ENCODE measurements at places on chromosomes 16 and 17.
A peak's percentile ranks its signal among the peaks of the same experiment; 100 is the strongest.

DNA sequence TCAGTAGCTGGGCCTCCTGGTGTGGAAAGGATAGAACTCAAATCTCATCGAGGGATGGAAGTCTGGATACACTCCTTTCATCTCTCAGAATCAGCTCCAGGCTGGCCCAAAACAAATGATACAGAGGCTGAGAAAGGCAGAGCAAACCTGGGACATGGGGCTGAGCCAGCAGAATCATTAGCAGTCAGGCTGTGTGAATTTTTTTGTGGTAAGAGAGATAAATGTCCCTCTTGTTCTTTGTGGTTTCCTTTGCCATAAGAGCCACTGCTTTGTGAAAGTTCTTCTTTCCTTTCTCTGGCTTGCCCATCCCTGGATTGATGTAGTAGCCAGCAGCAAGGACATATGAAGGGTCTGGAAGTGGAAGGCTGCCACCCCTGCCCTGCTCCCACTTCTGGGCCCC, 146.2 kb downstream of the CDH13 start:
- DNase-seq: no peak

- DNase-seq: peak; percentile 8
Observed at GRCh38 chr17:29929006-29929532, 959 bp downstream of the SSH2 start.

- DNase-seq: no peak
Observed at GRCh38 chr17:48973806-48974205, 5.4 kb upstream of the GIP start.

DNA sequence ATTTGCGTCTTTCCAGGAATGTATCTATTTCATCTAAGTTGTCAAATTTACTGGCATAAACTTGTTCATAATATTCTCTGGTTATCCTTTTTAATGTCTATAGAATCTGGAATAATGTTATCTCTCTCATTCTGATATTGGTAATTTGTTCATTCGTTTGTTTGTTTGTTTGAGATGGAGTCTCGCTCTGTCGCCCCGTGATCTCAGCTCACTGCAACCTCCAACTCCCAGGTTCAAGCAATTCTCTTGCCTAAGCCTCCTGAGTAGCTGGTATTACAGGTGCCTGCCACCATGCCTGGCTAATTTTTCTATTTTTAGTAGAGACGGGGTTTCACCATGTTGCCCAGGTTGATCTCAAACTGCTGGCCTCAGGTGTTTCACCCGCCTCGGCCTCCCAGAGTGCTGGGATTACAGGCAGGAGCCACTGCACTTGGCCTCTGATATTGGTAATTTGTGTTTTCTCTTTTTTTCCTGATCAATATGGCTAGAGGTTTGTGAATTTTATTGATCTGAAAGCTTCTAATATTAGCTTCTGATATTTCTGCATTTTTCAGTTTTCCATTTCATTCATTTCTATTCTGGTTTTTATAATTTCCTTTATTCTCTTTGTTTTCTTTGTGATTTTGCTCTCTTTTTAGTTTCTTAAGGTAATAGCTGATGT, 59.5 kb downstream of the RBBP6 start:
- DNase-seq: no peak

GRCh38 chr17:45907750-45908395, 13.5 kb downstream of the MAPT start:
- DNase-seq: no peak

DNA sequence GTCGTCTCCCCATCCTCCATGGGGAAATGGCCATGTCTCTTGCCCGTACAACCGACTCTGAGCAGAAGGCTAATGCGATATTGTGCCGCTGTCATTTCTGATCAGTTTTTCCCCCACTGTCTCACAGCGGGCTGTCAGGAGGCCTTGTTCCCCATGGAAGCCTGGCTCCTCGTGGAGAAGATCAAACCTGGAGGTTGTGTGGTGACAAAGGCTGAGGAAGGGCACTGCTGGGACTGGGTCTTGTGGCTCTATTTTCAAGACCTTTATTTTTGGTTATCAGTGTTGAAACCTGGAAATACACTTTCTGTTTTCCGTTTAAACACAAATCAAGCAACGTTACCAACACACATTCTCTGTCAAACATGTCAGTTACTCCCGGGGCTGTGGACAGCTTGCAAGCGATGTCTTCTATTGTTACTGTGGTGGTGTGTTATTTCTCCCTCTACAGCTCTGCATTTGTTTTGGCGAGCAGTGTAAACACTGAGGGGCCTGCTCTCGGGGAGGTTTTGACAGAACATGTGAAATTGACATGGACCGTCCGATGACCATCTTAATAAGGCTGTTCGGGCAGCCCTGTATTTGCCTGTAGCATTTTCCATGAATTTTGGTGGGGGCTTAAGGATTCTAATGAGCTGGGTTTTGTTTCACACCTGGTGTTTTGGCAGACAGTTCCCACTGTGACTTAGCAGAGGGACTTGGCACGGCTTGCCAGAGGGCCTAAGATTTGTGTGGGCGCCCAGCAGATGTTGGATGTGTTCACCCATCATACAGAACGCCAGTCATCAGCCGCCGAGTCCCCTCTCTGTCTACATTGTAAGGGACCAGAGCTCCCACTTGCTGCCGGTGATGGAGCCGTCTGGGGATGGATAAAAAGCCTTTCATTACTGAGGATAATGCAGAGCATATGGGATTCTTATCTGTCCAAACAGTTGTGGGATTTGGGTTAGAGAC, 12.5 kb downstream of the RBFOX1 start:
- DNase-seq: no peak

DNA sequence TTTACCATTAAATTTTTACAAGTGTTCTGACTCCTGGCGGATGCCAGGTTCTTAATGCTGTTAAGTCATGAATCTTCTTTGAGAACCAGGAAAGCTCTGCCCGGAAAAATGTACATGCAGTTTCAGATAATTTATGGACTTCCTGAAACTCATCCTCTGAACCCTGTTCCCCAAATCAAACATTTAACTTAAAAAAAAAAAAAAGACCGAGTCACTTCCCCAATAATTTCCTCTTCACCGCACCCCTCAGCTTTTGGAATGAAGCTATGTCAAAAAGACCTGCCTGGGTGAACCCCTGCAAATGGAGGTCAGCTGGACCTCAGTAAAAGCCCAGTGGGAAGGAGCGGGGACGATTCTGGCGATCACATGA, 15.0 kb downstream of the ZNF232 start:
- DNase-seq: no peak

DNA sequence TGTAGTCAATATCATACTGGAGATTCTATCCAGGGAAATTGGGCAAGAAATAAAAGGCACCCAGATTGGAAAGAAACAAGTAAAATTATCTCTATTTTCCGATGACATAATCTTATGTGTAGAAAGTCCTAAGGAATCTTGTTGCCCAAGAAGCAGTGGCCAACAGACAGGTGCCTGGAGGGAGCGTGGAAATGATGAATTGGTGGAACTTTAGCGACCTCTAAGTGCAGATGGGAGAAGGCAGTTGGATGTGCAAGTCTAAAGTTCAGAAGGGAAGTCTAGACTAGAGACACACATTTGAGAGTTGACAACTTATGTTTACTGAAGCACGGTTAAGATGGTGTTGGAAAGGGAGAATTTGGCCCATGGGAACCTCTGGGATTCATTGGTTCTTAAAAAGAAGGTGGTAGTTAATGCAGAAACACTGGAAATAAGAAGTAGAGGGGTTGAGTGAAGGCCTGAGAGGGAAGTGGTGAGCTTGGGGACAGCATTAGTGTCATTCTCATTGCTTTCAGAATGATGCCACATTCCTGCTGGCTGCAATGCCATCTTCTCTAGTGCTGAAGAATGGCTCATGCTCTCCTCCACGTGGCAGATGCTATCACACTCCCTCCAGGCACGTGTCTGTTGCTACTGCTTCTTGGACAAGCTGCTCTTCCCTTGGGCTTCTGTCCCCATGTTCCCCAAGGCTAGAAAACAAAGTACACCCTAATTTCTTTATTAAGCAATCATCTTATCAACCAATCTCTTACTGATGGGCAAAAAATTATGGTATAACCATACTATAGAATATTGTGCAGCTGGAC, 24.0 kb downstream of the TAT start:
- no peak for DNase-seq

- no peak for DNase-seq
Observed at GRCh38 chr17:75459590-75460267, 3.3 kb downstream of the TMEM94 start.

GRCh38 chr17:35717475-35717874, 14.0 kb upstream of the RASL10B start:
- DNase-seq: no peak

DNA sequence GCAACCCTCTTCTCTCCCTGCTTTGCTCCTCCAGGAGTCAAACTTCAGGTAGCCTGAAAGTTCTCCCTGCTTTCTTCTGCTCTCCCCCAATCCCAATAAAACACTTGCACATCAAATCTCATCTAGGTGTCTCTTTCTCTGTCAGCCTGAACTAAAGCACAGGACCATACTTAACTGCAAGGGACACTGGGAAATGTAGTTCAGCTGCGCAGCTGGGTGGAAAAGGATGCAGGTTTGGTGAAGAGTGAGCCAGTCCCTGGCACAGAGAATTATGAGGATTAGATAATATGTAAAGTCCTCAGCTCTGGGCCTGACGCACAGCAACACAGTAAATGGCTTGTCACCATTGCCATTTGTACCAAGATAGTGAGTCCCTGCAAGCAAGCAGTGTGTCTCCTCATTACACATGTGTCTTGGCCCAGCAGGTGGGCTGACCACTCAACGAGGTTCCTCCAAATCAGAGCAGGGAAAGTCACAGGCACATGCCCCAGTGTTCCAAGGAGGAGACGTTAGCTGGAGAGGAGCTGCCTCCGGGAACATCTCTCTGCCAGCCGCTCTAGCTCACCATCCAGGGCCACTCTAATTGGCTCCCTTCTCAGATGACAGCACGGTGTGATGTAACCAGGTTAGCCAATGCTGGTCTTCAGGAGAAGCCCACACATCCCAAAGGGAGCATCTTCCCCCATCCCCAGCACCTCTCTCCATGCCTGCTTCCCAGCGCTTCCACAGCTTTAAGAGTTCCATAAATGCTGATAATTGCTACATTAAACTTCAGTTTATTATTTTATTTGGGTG, 29.7 kb upstream of the IRX3 start:
- no peak for DNase-seq

DNA sequence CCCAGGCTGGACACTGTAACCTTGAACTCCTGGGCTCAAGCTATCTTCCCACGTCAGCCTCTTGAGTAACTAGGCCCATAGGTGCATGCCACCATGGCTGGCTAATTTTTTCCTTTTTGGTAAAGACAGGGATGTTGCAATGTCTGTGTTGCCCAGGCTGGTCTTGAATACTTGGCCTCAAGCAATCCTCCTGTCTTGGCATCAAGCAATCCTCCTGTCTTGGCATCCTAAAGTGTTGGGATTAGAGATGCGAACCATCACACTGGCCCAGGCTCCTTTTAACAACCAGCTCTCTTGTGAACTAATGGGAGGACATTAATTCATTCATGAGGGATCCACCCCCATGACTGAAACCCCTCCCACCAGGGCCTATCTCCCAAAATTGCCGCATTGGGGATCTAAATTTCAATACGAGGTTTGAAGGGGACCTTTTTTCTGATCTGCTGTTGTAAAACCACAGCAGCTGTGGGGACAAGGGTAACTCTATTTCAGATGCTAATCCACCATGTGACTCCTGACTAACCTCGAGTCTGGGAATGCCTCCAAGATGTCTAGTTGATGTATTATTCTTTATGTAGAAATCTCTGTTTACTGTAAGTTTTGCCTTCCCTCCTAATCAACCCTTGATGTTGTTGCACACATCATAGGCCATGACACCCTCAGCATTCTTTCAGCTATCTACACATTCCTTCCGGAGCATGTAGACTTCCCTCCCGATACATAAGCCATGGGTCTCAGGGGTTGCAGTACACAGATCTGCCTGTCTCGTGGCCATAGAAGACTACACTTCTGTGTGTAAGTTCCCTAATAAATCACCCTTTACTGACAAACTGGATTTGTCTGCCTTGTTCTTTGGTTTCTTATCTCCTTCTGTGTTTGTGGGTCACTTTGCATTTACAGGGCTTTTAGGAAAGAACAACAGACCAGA, 37.6 kb downstream of the RNF112 start:
- no peak for DNase-seq

- no peak for DNase-seq
Observed at GRCh38 chr17:29383686-29384085, 6.5 kb upstream of the TAOK1 start.

- DNase-seq: peak; percentile 54
Observed at GRCh38 chr17:45050481-45051059, 862 bp downstream of the DCAKD start.

DNA sequence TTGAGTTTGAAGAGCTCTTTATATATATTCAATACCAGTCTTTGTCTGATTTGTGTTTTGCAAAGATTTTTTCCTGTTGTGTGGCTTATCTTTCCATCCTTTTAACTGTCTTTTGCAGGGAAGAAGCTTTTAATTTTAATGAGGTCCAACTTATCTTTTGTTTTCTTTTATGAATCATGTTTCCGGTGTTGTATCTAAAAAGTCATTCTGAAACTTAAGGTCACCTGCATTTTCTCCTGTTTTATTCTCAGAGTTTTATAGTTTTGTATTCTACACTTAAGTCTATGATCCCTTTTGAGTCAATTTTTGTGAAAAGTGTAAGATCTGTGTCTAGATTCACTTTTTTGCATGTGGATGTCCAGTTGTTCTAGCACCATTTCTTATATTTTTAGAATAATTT, 24.6 kb upstream of the COX10 start:
- DNase-seq: no peak

GRCh38 chr17:38897671-38898290, 27.6 kb upstream of the LASP1NB start:
- DNase-seq: no peak

DNA sequence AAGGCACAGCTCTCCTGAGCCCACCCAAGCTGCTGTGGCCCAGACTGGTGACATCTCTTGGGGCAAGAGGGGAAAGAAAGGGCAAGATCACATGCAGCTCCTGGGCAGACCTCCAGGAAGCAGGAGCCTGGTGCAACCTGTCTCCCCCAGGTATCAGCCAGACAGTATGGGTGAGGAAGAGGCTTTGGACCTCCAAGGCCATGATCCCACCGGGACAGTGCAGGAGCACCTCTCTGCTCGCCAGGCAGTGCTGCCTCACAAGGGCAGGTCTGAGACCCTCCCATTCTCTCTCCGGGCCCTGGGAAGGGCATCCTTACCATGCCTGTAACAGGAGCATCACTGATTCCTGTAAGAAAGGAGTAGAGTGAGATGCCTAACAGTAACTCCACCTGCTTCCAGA, 25.6 kb upstream of the COG7 start:
- DNase-seq: no peak

DNA sequence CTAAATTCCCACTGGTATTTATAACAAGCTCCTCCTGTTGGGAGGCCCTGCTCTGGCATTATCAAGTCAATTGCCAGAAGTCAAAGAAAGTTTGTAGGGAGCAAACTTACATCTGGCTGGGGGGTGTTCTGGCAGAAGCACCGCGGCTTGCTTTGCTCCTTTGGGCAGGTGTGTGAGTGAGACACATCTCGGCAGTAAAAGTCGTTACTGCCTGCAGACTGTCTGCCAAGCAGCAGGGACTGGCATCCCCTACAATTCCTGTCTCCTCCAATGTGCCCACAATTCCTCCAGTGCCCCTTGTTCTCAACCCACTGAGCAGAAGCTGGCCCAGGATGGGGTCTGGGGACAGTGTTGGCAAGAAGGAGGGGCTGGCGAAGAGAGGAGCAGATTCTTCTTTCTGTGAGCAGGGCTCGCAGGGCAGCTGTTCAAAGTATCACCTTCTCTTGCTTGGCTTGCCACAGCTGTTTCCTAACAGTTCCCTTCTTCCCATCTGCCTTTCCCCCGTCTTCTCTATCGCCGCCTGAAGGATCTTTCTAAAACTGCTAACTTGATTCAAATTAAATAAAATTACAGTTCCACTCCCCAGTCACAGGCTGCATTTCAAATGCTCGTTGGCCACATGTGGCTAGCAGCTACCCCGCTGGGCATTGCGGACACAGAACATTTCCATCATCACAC, 30.2 kb downstream of the SPACA3 start:
- no peak for DNase-seq

Measured in CD4-positive, alpha-beta T cell treated with Interleukin-2 at 100 ng/mL for 4 hours (primary cell).